ENCODE measurements at places on chromosomes 1 and 21.
A peak's percentile ranks its signal among the peaks of the same experiment; 100 is the strongest.

DNA sequence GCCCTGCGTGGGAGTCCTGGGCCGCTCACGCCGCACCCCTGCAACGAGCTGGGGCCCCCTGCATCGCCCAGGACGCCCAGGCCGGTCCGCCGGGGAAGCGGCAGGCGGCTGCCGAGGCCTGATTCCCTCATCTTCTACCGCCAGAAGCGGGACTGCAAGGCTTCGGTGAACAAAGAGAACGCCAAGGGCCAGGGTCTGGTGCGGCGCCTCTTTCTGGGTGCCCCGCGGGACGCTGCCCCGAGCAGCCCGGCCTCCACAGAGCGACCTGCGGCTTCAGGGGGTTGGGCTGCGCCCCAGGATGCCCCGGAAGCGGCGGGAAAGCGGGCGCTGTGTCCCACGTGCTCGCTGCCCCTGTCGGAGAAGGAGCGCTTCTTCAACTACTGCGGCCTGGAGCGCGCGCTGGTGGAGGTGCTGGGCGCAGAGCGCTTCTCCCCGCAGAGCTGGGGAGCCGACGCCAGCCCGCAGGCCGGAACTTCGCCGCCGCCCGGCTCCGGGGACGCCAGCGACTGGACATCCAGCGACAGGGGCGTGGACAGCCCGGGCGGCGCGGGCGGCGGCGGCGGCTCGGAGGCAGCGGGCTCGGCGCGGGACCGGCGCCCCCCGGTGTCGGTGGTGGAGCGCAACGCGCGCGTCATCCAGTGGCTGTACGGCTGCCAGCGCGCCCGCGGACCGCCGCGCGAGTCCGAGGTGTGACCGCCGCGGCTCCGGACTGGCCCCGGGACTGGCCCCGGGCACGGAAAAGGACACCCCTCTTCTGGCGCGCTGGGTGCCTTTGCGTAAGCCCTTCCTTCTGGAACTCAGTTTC lies 2.7 kb downstream of the FAM110D start:
- DNase-seq: peak; percentile 73

DNA sequence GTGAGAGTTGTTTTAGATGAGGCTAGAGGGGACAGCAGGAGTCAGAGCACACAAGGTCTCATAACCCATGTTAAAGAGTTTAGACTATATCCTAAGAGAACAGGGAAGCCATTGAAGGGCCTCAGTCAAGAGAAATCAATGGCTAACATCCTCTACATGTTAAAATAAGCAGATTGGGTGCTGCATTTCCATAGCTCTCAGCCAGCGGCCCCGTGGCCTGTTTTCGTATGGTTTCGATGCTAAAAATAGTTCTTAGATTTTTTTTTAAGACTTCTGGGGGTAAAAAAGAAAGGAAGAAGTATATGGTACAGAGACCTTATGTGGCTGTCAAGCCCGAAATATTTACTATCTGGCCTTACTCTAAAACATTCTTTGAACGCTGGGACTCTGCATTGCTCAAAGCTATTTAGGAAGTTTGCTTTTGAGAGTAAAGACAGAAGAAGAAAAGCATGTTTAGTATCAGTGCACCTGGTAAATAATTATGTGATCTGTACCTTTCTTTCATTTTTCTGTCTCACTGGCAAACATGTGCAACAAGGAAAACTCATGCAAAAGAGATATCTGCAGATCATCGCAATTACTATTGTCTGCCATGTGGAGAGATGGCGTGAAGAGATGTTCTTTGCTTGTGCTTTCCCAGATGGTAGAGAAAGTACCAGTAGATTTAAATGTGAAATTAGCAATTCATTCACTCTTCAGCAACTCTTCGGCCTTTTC lies 8.4 kb downstream of the PDIK1L start:
- no peak for DNase-seq

GRCh38 chr1:177872308-177872900 lies 97.5 kb downstream of the SEC16B start:
- no peak for DNase-seq

GRCh38 chr1:246878551-246878950 lies 53.2 kb downstream of the AHCTF1 start:
- no peak for DNase-seq

GRCh38 chr1:161209790-161210409 lies 5.2 kb upstream of the FCER1G start:
- peak; percentile 97 for DNase-seq

DNA sequence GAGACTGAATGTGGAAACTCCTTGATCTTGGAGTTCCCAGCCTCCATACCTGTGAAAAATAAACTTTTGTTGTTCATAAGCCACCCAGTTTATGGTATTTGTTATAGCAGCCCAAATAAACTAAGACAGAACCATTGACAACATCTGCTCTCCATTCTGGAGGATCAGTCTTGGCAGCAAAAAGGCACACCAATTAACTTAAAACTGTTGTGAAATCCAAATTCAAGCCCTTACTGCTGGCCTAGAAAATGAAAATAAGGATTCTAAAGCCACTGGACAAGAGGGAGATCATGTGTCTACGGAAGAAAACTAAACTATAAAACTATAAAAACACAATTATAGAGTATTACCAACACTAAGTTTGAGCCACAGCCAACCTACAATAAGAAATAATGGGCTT lies 172.1 kb upstream of the RNPC3 start:
- no peak for DNase-seq

- no peak for DNase-seq
Observed at GRCh38 chr1:178964469-178965330, 61.0 kb upstream of the FAM20B start.

GRCh38 chr1:24727501-24728216 lies 17.6 kb upstream of the CLIC4 start:
- DNase-seq: no peak

DNA sequence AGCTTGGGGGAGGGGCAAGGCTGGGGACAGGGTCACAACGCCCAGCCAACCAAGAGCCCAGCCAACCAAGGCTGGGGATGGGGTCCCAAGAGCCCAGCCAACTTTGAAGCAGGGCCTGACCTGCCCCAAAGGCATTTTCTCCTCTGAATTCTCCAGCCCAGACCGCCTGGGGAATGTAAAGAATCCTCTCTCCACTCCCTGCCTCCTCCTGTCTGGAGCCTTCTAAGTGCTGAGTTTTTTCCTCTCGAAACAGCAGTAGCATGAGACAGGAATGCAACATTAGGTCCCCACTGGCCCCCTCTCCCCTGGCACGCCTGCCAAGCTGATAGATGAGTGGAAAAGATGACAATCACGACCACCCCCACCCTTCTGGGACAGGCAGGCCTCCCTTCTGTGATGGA lies 17.0 kb downstream of the C1orf198 start:
- no peak for DNase-seq

GRCh38 chr1:26097696-26098095 lies 13.9 kb upstream of the PDIK1L start:
- no peak for DNase-seq

DNA sequence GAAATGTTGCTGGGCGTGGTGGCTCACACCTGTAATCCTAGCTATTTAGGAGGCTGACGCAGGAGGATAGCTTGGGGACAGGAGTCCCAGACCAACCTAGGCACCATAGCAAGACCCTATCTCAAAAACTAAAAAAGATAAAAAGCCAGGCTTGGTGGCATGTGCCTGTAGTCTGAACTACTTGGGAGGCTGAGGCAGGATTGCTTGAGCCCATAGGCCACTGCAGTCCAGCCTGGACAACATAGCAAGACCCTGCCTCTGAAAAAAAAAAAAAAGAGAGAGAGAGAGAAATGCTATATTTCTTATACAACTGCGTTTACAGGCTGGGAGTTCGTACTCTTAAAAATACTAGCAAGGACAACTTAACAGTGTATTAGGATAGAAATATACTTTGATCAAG lies 46.2 kb upstream of the SPOCD1 start:
- no peak for DNase-seq

GRCh38 chr1:85166351-85166750 lies 34.5 kb downstream of the SYDE2 start:
- DNase-seq: no peak

- DNase-seq: no peak
Observed at GRCh38 chr1:101178341-101178687, 58.5 kb upstream of the S1PR1 start.

DNA sequence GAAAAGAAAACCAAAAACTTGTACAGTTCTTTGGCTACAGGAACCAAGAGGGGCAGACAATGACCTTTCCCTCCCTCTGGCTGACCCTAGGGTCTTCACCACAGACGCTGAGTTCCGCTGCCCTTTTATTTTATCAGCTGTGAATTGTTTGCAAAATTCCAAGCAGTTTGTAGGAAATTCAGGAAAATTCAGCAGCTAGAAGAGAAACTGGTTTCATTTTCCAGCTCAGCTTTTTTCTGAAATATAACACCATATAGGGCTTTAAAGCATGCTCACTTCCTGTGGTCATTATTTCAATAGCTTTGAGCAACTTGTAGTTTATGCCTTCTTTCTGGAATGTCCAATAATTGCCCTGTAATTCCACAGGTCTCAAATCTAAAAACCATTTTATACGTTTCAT lies 5.5 kb upstream of the PIK3R3 start:
- DNase-seq: no peak

- DNase-seq: no peak
Observed at GRCh38 chr1:107979926-107980325, 14.9 kb upstream of the VAV3 start.

DNA sequence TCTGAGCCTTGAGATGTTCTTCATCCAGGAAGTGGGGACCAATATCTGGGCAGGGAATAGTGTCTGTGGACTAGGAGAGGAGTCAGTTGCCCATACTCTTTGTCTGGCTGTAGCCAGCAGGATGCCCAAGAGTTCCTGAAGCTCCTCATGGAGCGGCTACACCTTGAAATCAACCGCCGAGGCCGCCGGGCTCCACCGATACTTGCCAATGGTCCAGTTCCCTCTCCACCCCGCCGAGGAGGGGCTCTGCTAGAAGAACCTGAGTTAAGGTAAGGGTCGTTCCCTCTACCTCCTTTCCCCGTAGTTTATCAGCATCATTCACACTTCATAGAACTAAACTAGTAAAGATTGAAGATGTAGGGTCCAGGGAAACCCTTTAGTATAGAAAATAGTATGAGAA lies 3.4 kb upstream of the PPOX start:
- DNase-seq: no peak

GRCh38 chr1:44802306-44803061 lies 2.3 kb downstream of the PLK3 start:
- no peak for DNase-seq

DNA sequence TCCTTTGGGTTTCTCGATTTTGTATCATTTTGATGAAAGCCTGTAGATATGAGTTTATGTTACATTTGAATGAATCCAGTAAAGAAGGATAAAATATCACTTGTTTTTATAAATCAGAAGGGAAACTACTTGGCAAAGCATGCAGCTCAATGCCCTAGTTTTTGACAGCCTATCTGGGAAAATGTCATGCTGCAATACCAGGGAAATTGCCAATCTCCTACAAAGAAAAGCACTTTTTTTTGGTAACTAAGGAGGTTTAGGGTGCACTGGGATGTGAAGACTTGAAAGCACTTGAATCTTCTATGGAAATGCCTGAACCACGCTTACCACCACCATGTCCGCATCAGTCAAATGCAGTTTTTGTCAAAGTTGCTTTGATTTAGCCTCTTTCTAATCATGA lies 446.9 kb upstream of the LRRC7 start:
- DNase-seq: no peak

DNA sequence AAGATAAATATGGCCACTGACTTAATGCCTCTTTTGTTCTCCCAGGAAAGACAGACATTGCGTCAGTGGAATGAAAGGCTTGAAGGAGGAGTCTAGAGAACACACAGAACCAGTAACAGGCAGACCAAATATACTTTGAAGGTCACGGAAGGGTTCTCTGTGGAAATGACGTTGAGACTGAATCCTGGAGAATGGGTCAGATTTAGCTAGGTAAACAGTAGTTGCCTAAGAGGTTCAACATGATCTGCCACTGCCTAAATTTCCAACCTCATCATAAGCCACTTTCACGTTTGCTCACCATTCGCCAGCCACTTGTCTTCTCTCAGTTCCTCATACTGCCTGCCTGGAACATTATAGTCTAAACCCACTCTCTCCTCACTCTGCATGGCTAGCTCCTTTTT lies 20.5 kb downstream of the PLA2G4A start:
- no peak for DNase-seq

GRCh38 chr1:43082740-43083139 lies 89.3 kb downstream of the EBNA1BP2 start:
- DNase-seq: no peak

DNA sequence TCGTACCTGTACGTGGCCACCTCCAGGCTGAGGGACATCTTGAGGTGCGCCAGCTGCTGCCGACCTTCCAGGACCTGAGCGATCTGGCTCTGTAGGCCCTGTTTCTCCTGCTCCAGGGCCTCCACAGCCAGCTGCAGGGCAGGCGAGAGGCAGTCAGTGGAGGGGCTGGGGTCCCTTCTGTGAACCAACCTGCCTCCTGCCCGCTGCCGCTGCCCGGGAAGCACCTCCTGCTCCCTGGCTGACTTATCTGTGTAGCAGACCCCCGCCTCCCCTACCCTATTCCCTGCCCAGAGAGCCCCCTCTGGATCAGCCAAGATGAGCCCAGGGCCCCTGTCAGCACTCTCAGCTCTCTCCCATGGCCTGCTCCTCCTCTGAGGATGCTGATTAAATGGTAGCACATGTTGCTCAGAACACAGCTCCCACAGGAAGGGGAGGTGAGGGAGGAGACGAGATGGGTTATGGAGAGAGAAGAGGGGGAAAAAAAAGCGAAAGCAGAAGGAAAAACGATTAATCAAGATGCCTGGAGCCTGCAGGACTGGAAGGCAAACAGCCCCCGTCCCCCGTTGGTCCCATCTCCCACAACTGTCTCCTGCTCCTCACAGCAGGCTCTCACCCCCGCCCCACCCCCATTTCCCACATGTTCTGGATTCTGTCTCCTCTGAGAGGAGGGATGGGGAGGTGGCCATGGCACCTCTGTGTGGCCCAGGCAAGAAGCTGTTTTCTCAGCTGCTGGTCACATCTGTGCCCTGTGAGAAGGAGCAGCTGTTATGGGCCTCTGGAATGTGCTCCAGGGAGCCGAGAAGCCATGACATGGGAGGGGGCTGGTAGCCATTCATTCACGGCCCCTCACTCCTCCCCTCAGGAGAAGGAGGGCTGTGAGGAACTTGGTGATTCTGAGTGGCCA lies 1.7 kb downstream of the NES start:
- no peak for DNase-seq

GRCh38 chr21:26800001-26800400 lies 45.2 kb downstream of the ADAMTS1 start:
- no peak for DNase-seq

DNA sequence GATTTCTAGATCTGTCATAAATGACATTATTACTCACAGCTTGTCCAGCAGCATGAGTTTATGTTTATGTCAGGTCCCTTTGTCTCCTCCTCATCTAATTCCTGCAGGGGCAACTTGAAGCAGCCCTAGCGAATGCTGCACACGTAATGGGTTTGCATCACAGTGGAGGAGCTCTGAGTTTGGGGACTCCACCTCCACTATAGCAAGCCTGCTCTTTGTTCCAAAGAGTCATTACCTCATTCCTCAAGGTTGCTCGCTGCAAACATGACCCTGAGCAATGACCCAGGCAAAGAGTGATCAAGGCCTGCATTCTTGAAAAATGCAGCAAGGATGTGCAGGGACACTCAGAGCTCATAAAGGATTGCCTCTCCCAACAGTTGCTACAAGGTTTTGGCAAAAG lies 261.9 kb downstream of the HHIPL2 start:
- no peak for DNase-seq

- DNase-seq: no peak
Observed at GRCh38 chr1:4336507-4336906, 317.9 kb upstream of the AJAP1 start.

All from NCI-H526 (cell line).